ENCODE measurements at places on chromosomes 16 and 17.

- no peak for DNase-seq
These were observed 279.9 kb downstream of the IRX3 start for GRCh38 chr16:54006693-54007092.

GRCh38 chr16:65717846-65718245 is 596.0 kb upstream of the CDH11 start:
- DNase-seq: no peak

GRCh38 chr16:30893744-30894539 is at the start of gene BCL7C:
Gene BCL7C (minus strand): TSS chr16:30894077. CDS start chr16:30893944, 133 bp downstream.
- DNase-seq: peak; percentile 41

DNA sequence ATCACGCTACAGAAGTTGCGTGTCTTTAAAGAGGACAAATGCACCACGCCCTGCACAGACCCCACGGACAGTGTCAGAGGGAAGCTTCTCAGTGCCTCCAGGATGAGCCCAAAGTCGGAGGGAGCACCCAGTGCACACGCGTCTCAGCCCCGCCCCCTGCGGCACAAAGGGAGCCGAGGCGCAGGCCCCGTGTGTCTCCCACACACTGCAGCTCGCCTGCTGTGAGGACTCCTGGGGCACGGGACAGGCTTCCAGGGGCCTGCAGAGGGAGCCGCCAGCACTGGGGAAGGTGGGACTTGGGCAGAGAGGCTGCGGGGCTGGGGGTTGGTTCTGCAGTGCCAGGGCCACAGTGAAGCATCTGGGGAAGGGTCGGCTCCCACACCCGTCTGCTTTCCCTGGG is 77.4 kb downstream of the LMF1 start:
- DNase-seq: no peak

- no peak for DNase-seq
These were observed 113.0 kb downstream of the BANP start for GRCh38 chr16:88064011-88064888.

- no peak for DNase-seq
These were observed 18.7 kb upstream of the RFFL start for GRCh38 chr17:35082073-35082657.

GRCh38 chr16:69474408-69474807 is 50.0 kb downstream of the CYB5B start:
- no peak for DNase-seq

DNA sequence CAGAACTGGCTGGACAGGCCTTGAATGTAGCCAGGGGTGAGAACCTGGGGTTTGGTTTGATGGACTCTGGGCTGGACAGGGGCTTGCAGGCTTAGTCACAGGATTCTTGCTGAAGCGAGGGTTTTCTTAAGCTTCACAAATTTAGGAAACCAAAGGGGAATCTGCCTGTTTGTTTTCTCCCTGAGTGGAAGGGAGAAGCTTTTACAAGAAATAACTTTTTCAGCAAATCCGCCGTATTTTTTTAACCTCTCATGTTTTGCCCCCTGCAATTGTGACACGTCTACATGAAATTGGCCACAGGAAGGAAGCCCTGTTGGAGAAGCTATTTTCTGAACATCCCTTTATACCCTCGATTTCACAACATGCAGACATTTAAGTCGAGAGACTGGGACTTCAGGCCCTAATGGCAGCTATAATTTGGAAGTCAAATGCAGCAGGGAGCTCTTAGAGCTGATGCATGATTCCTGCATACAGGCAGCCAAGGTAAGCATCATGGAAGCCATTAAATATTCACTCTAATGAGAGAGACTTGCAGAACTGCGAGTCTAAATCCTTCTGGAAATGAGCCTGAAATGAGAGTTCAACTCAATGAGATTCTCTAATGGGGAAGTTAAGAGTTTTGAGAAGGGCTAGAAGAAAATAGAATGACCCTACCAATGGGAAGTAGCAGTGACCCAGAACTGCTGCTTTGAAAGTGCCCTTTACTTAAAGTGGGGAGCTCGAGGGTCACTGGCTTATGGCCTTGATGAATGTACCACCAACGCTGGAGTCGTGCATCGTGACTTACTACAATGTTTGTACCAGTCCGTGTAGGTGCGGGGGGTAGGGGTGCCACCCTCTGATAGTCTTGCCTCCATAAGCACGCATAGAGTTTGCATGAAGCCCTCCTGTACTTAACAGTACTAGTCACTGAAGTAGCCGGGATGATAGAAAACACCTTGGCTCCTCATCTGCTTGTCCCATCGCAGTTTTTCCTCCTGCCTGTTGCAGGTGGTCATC is 45.1 kb upstream of the IRF8 start:
- no peak for DNase-seq

DNA sequence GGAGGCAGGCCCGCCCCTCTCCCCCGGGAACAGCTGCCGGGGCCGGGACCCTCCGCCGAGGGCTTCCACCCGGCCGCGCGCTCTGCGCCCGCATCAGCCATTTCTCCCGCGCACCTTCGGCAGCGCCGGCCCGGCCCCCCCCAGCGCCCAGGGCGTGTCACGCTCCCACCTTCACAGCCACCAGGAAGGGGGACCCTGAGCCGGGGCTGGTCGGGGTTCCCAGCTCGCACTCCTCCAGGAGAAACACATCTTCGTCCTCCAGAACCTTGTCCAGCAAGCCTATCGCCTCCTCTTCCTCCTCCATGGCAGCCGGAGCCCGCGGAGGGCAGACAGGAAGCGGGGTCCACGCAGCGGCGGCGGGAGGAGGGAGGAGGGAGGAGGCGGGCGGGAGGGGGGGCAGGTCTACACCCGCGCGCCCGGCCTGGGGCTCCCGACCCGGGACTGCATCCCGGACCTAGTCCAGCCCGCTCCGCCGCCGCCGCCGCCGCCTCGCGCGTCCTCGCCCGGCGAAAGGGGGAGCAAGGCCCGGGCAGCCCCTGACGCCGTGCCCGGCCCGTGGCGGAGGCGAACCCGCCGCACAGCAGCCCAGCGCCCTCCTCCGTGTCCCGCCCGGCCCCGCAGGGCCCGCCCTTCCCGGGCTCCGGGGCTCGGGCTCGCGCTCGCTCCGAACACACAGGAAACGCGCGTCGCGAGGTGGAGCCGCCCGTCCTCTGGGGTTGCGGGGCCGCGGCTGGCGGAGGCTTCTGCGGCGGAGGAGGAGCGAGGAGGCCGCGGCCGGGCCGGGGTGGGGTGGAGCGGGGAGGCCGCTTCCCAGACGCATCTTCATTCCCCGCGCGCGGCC is 70.8 kb downstream of the ABR start:
- peak; percentile 46 for DNase-seq

- DNase-seq: no peak
These were observed 103.5 kb upstream of the XYLT1 start for GRCh38 chr16:17574256-17574655.

- no peak for DNase-seq
These were observed 19.9 kb upstream of the C16orf78 start for GRCh38 chr16:49353680-49354079.

DNA sequence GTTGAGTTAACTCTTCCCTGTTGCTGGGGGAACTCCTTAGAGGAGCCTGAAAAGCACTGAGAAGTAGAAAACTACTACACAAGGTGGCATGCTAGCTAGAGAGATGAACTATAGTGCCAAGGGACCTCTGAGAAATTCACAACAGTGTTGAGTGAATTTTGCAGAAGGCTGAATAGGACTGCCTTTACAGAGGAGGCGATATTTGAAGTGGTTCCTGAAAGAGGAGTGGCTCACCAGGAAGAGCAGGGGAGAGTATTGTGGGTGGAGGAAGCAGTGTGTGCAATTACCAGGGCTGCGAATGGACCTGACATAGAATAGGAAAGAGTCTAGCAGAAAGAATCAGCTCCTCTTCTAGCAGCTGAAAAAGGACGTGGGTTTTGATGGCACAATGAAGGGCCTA is 66.4 kb downstream of the CDK5R1 start:
- DNase-seq: no peak

DNA sequence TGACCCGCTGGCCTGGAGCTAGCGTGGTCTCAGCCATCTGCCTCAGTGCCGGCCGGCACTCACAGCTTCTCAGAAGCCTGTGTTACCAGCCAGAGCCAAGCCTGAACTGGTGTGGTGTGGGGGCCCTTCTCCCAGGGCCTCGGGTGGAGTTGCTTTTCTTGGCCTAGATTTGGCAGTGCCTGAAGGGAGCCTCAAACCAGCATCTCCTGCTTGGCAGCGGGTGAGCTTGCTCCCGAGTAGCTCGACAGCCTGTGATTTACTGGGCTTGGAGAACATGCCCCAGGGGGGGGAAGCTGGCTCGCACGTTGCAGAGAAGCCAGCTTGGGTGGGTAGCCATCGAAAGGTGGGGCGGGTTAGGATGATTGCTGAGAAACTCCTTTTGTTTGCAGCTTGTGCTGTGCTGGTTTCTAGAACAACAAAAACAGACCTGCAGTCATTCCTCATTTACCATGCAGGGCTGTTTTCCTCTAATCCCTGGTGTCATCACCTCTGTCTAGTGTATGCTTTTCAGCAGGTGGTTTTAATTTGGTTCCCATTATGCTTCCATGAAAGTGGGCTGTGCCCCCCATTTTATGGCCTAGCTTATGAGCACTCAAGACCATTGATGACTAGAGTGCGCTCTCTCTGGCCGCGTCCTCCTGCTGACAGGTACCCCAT is 42.2 kb downstream of the TBCD start:
- no peak for DNase-seq

DNA sequence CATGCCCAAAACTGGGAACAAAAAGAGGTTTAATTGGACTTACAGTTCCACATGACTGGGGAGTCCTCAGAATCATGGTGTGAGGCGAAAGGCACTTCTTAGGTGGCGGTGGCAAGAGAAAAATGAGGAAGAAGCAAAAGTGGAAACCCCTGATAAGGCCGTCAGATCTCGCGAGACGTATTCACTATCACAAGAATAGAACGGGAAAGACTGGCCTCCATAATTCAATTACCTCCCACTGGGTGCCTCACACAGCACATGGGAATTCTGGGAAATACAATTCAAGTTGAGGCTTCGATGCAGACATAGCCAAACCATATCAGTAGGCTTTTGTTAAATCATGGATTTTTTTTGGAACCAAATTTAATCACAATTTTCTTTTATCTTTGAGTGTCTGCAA is 24.4 kb downstream of the RBL2 start:
- no peak for DNase-seq

- DNase-seq: no peak
These were observed 22.2 kb upstream of the RIPOR1 start for GRCh38 chr16:67506468-67506867.

- no peak for DNase-seq
These were observed 25.2 kb upstream of the CRISPLD2 start for GRCh38 chr16:84794626-84795025.

DNA sequence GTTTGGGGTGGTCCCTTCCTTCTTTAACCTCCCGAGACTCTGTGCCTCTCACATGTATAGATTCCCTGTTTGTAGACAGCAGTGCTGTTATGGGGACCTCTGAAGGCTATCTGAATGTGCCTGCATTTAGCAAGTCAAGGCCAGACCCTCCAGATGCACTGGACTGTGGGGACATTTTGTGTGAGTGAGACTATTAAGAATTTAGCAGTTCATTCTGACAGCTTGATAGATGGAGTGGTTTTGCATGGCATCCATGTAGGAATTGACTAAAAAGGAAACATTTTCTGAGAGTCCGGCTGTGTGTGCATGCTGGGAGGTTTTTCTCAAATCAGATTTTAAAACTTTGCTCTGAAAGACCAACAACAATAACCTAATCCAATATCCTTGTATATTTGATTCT is 226.3 kb downstream of the MSI2 start:
- DNase-seq: no peak

GRCh38 chr16:29862383-29862883 is 593 bp downstream of the CDIPT start:
- no peak for DNase-seq

GRCh38 chr17:15278924-15279477 is 13.9 kb upstream of the PMP22 start:
- DNase-seq: no peak

- DNase-seq: no peak
These were observed 4.9 kb downstream of the SEZ6 start for GRCh38 chr17:29000973-29001372.

GRCh38 chr16:87160234-87160636 is 157.0 kb downstream of the C16orf95 start:
- DNase-seq: no peak

- no peak for DNase-seq
These were observed 645.1 kb downstream of the KCNJ18 start for GRCh38 chr17:22337467-22337866.

GRCh38 chr16:54489225-54490111 is 202.9 kb upstream of the IRX3 start:
- no peak for DNase-seq

GRCh38 chr17:81539961-81540675 is 11.9 kb downstream of the FSCN2 start:
- DNase-seq: no peak

DNA sequence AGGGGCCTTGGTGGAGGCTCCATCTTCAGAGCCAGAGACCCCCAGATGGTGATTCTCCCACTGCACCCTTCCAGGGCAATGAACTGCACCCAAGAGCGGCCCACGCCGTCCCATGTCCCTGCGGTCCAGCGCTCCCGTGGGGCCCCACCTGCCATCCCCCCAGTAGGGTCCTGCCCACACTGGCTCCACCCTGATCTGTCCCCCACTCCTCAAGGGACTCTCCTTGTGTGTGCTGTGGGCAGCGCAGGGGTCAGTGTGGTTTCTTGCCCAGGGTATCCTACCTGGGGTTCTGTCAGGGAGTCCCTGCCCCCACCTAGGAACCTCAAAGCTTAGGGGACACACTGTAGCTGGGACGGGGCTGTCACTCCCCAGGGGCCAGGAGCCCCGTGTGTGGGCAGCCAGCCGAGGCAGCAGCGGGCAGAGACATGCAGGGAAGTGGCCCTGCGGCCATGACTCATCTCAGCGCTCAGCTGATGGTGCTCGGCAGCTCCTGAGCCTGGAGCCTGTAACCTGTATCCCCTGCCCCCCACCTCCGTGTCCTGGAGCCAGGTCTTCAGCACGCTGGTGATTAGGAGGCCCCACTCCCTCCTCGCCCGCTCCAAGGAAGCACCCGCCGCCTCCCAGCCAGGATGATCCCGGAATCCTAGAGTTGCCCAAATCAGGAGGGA is 35.7 kb upstream of the SSTR5 start:
- DNase-seq: no peak

- no peak for DNase-seq
These were observed 12.4 kb upstream of the GSE1 start for GRCh38 chr16:85600530-85601271.

DNA sequence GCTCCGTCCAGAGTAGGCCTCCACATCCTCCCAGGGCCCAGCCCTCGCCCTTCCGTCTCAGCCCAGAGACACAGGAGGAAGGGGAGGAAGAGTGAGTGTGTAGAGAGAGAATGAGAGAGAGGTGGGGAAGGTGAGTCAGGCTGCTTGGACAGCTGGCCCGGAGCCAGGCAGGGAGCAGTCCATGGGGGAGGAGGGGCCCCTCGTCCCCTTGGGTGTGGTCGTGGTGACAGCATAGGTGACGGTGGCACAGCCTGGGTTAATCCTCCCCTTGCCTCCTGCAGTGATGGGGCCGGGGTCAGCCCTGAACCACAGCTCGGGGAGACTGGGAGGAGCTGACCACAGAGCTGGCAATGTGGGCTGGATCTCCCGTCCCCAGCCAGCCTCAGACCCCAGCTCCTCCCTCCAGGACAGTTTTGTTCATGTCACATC is 36.5 kb downstream of the FA2H start:
- no peak for DNase-seq
